ENCODE measurements at places on chromosomes 6 and 20. TPM values are rescaled to one million over a fixed set of nuclear protein-coding genes. Genes with fewer than 3 reads are reported as not detected.

COL19A1 gene
- 0.02 TPM for total RNA-seq

PRR18 gene
- not detected for total RNA-seq

ADGRF4 gene
- total RNA-seq, result not detected

PTK6 gene
- 0.34 TPM for total RNA-seq

NHLRC1 gene
- total RNA-seq, result 0.19 TPM

DEFB132 gene
- not detected for total RNA-seq

PPP2R5D gene
- 59.1 TPM for total RNA-seq

AGPAT4 gene
- total RNA-seq, result 4.7 TPM

LBP gene
- not detected for total RNA-seq

Data from activated CD4-positive, alpha-beta memory T cell treated with anti-CD3 and anti-CD28 coated beads for 36 hours (primary cell).